Activated T-cell treated with anti-CD3 and anti-CD28 coated beads for 48 hours (primary cell): ENCODE measurements at places on chromosomes 4 and X.

GRCh38 chr4:76872556-76872955, 25.4 kb downstream of the SOWAHB start:
- DNase-seq, result no peak

GRCh38 chrX:47501226-47502074, 18.4 kb upstream of the ZNF41 start:
- DNase-seq, result no peak

DNA sequence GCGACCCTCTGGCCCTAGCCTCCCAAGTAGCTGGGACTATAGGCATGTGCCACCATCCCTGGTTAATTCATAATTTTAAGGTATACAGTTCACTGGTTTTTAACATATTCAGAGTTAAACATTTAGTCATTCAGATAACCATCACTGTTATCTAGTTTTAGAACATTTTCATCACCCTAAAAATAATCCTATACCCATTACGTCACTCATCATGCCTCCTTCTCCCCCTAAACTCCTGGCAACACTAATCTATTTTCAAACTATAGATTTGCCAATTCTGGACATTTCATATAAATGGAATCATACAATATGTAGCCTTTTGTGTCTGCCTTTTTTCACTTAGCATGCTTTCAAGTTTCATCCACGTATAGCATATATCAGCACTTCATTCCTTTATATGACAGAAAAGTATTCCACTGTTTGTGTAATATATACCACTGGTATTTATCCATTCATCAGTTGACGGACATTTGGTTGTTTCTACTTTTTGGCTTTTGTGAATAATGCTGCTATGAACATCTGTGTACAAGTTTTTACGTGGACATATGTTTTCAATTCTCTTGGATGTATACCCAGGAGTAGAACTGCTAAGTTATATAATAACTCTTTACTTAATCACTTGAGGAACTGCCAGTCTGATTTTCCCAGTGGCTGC, 32.0 kb upstream of the RPS3A start:
- DNase-seq, result no peak

DNA sequence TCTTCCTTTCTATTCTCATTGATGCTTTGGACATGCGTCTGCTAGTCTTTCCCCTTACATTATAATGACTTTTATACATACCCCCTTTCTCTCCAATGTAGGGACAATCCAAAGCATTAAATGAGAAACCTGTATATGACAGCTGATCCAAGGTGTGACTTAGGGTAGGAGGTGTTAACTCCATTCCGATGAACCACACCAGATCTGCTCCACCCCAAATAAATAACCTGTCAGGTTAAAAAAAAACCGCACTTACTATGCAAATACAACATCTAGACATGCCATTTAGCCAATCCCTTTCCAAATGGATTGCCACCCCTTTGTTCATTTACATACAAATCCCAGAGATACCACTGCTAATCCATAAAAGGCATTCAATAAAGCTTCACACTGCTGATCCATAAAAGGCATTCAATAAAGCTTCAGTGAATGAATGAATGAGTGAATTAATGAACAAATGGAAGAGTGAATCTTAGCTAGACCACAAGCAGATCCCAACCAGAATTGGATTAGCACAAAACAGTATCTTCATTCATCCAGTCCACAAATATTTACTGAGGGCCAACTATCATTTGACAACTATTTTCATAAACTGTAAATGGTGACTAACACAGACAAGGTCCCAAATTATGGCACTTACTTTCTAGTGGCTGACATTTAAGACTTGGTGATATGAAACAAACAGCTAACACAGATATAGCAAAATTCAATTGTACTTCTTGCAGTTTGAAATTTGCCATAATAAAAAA, 158.9 kb upstream of the MAP3K15 start:
- no peak for DNase-seq

DNA sequence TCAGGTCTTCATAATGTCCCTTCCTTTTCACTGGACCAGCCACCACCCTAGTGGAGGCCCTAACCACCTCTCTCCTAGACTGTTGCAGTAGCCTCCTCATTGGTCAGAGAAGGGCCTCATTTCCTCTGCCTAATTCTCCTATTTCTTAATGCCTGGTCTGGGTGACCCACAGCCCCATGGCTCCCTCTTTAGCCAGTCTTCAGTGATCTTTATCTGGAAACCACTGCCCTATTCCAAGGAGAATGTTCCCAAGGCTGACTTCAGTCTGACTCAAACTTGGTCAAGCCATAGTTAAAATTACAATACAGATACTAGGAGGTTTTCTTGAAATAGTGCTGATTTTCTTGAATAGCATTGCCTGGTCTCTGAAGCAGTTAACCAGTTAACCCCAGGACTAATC, 53.6 kb upstream of the PRPS1 start:
- DNase-seq, result no peak

DNA sequence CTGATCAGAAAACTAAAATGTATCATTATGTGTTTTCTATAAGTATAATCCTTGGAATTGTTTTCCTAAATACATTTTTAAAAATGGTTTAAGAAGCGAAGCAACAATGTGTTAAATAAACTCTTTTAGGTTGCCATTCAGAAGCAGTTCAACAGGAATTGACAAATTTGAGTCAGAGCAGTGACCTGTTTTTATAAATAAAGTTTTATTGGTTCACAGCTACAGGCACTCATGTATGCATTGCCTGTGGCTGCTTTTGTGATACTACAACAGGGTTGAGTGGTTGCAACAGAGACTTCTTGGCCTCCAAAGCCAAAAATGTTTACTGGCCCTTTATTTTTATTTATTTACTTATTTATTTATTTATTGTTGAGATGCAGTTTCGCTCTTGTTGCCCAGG, 99.5 kb downstream of the FRMPD4 start:
- no peak for DNase-seq

DNA sequence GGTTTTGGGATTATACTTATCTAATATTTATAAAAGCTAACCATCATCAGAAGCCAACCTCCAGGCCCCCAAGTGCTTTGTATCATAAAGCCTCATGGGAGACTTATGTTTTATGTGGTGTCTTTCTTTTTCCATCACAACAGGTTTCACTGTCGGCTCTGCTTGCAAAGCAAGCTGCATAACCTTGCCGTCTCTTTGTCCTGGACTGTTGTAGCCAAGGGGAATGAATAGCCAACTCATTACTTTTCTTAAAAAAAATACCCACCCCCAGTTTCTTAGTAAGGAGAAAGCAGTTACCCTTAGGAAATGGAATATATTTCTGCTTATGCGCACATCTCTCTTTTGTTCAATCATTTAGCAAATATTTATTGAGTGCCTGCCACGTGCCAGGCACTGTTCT, 40.7 kb downstream of the FAM184B start:
- DNase-seq, result no peak

DNA sequence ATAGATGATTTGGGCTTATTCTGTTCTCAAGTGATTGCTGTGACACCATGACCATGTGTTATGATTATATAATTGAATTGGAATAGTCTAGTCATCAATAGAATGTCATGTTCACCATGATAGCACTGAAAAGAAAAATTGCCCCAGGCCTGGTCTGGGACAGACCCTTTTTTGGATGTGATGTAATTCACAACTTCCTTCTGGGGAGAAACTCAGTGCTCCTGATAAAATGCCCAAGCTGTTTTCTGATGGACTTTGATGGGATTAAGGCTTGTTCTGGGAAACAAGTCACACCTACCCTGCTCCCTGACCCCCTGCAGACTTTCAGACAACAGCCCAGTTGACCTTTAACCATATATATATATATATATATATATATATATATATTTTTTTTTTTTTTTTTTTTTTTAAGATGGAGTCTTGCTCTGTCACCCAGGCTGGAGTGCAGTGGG, 65.3 kb downstream of the RHOH start:
- DNase-seq, result no peak

GRCh38 chr4:74449571-74450297, 4.8 kb downstream of the AREG start:
- no peak for DNase-seq

DNA sequence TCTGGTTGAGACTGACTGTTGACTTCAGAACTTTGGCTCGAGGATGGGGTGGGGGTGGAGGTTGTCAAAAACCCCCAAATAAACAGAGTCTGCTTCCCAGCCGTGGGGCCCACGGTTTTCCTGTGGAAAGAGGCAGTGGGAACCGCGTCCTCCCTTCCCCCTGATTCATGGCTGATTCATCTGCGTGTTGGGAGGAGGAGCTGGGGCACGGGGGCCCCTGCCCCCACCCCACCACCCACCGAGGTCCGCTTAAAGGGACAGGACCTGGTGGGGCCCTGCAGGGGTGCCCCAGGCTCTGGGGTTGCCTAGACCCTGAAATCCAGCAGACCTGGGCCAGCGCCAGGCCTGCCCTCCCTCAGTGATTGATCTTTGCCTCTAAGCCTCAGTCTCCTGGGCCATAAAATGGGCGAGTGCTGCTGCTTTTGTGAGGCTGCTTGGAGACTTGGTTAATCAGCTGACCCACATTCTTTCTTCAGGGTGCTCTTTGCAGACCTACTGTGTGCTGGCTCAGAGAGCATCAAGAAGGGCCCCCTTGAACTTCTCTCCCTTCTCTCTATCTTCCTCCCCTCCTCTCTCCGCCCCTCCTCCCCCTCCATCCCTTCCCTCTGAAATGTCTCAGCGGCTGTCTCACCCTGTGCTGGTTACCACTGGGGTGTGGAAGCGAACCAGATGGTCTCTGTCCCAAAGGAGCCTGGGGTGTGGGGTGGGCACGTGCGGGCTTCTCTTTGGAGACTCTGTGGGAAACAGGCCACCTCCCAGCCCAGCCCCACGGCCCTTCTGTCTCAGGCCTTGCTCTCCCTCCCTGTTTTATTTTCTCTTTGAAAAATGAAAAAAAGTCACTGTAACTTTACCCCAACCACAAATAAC, 9.1 kb downstream of the HTRA3 start:
- DNase-seq, result no peak

- DNase-seq, result no peak
Observed at GRCh38 chr4:183806341-183806740, 98.8 kb upstream of the STOX2 start.

GRCh38 chrX:13387666-13388494, 68.0 kb upstream of the ATXN3L start:
- no peak for DNase-seq

DNA sequence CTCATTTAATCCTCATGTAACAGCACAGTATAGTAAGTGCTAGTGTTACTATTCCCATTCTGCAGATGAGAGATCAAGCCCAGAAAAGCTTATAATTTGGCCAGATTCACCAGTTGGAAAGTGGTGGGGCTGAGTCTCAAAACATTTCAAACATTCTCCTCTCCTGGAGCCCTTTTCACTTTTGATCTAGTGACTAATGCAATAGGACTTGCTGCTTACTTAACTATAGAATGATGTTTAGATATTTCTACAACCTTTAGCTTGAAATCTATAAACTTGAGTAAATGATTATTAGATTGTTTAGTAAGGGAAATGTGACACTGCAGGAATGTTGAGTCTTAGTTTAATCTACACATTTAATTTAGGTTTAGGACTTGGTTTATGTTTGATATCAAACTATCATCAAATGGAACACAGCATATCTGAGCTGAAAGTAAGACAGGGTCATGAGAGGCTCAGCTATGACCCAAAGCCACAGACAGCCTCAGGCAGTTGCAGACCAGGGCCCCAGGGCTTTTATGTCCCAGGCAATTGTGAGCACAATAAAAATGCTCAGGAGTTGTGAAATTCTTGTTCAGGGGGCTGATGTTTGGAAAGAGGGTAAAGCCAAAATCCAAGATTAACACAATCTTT, 199.5 kb upstream of the HS3ST1 start:
- DNase-seq, result no peak

- no peak for DNase-seq
Observed at GRCh38 chrX:109954333-109954732, 48.6 kb upstream of the TMEM164 start.

GRCh38 chr4:1771555-1772305, 21.4 kb upstream of the FGFR3 start:
- no peak for DNase-seq

DNA sequence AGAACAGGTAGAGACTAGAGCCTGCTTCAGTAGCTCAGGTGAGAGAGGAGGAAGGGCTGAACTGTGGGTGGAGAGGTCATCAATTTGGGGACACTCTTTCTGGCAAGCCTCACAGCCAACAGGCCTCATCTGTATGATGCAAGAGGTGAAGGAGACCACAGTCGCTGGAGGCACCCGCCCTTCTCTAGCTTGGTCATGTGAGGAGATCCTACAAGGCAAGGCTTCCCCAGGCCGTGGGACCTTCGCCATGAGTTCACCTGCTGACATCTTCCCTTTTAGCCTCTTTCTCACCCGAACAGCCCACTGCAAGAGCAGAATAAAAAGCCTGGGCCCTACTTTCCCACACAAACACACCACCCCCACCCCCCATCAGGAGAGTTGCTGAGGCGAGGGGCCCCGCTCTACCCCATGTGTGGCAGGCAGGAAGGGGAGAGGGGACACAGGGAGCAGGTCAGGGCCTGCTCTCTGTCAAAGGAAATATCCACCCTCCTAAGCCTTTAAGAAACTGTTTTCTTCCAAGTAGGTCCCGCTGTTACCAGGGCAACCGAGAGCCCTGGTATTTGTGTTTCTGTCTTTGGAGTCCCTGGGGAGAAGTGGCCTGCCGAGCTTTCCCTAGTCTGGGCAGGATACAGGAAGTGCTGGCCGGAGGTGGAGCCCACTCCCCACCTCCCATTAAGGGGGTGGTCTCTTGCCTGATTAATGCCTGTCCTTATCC, 8.1 kb downstream of the RTL5 start:
- DNase-seq, result no peak

GRCh38 chrX:68826113-68826980, 2.5 kb upstream of the EFNB1 start:
- no peak for DNase-seq

- no peak for DNase-seq
Observed at GRCh38 chr4:128827296-128827695, 17.8 kb downstream of the JADE1 start.

- no peak for DNase-seq
Observed at GRCh38 chr4:125464146-125464545, 149.4 kb downstream of the FAT4 start.

DNA sequence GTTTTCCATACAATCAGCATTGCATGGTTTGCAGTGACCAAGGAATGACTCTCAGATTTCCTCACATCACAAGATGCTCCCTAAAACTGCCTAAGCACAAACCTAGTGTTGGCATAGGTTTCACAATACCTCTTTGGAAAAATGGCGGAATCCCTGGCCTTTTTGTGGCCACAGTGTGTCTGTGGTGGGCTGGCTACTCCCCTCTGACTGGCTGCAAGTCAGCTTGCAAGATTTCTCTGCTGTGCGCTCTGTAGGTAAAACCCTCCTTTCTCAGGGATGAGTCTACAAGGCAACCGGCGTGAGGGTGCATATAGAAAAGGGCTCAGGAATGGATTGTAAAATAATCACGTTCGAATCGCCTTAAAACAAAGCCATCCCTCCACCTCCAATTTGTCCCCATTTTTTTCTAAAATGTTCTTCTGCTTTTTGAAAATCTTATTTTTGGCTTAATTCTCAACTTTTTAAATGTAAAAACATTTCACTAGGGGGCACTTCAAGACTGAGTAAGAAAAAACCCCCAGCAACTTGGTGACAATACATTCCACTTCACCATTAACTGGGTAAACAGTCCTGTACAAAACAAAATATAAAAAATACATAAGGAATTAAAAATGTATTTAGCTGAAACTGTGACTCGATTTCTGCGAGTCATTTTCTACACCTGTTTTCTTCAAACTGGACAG, 235.6 kb downstream of the STIM2 start:
- DNase-seq, result no peak
